ENCODE measurements at places on chromosomes 13 and 19. TPM values are rescaled to one million over a fixed set of nuclear protein-coding genes. Genes with fewer than 3 reads are reported as not detected.

- no peak for DNase-seq
These were observed 4.7 kb downstream of the MAB21L1 start for GRCh38 chr13:35471706-35472322.

GRCh38 chr13:38002606-38003005 is 133.0 kb upstream of the TRPC4 start:
- DNase-seq = no peak

- no peak for DNase-seq
These were observed 5.7 kb upstream of the PEX11G start for GRCh38 chr19:7494416-7495098.

GRCh38 chr13:22828081-22828480 is 352.7 kb upstream of the SGCG start:
- DNase-seq = peak; percentile 96

DNA sequence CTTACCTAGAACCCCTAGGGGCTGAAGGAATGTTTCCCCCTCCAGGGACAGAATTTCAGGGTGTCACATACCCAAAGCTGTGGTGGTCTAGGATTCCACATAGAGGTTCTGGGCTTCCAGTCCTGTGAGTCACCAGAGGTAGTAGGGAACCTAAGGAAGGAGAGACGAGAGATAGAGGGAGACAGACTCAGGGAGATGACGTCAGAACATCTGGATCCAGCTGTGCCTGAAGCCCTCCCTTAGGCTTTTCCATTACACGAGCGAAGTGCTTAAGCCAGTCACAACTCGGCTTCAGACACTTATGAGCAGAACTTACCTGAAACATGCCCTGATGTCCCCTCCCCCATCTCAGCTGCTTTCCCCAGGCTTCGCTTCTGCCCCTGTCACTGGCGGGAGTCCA is 11.8 kb upstream of the SELENOW start:
- no peak for DNase-seq

DNA sequence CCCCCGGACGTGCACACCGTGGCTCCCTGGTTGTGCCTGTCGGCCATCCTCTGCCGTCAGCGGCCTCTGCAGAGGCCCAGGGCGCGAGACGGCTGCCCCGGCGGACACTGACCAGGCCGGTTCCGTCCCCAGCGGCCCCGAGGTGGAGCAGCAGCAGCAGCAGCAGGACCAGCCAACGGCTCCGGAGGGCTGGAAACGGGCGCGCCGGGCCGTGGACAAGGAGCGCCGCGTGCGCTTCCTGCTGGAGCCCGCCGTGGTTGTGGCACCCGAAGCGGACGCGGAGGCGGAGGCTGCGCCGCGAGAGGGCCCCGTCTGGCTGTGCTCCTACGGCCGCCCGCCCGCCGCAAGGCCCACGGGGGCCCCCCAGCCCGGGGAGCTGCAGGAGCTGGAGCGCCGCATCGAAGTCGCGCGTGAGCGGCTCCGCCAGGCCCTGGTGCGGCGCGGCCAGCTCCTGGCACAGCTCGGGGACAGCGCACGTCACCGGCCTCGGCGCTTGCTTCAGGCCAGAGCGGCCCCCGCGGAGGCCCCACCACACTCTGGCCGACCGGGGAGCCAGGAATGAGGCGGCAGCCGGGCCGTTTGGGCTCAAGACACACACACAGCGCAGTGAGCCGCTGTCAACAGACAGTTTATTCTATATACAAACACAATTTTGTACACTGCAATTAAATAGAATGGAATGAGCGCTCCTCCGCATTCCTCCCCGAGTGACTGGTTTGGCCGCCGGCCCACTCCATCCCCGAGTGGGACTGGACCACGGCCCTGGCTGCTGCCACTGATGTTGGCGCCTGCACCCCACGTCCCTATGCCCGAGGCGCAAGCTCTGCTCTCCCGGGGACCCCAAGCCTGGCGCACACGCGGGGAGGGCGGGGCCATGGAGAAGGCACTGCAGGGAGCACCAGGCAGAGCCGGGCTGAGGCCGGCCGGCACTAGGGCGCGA is 9.1 kb downstream of the GRIN3B start:
- no peak for DNase-seq

DNA sequence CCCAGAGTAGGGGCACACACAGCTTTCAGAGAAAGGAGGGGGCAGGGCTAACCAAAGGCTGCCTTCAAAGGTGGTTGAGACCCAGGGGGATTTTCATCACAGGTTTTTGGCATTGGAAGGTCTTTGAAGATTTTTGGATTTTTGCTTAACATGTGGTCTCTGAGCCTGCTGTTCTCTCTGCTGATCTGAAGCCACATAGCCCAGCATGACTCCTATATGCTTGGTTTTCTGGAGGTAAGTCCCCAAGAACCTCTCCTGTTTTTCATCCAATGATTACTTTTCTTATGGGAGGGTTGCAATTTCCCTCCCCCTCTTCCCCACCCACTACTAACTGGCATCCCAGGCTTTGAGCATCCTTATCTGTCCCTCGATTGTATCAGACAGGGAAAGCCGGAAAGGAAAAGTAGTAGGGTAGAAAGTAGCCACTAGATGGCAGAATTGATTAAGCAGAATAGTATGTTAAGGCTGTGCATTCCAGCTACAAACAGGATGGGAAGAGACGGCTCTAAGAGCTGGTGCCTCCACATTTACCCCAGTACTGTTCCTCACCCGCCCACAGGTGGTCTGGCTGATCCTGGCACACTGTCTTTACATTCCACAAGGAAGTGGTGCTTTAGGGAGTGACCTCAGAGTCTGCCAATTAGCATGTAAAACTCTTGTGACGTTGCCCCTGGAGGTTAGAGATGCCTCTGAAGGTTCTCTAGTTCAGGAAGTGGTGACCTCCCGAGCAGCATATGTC is 218.9 kb upstream of the EDNRB start:
- DNase-seq = peak; percentile 29

- DNase-seq = no peak
These were observed 85.3 kb upstream of the FNDC3A start for GRCh38 chr13:48890391-48890790.

DNA sequence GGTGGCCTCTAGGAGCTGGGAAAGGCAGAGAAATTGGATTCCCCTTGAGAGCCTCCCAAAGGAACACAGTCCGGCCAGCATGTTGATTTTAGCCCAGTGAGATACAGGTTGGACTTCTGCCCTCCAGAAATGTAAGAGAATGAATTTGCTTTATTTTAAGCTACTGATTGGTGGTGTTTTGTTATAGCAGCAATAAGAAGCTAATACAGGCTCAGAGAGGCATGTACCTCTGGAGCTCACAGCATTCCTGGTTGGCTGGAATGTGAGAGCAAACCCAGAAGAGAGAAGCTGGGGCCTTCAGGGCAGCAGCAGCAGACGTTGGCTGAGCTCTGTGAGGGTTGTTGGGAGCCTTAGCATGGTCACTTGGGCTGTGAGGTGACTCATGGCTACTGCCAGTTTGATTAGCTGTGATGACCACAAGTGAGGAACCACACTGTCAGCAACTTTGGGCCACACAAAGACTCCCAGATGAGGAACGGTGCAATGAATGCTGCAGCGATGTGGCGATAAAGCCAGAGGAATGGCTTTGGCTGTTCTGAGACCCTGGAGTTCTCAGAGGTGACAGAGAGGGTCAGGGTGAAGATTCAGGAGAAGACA is 80.1 kb downstream of the CYSLTR2 start:
- no peak for DNase-seq

DNA sequence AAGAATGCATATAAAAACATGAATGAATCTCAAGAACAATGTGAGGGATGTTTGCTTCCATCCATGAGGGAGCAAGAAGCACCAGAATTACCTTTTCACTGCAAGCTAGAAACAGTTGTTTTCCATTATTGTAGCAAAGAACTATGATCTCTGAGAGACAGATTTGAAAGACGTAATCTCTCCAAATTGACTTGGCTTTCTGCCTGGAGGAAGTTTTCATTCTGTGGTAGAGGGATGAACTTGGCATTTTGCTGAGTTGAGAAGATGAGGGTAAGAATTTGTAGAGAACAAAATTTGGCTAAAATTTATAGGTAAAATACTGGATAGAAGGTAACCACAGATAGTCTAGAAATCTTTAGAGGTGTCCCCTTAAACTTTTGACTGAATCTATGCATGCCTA is 496.8 kb downstream of the TDRD3 start:
- no peak for DNase-seq

GRCh38 chr13:42638886-42639285 is 64.9 kb downstream of the TNFSF11 start:
- DNase-seq = no peak

- DNase-seq = no peak
These were observed 67.7 kb downstream of the ALOX5AP start for GRCh38 chr13:30802953-30803478.

Gene ZNF793
- 1.7 TPM for total RNA-seq

Gene RASGRP4
- not detected for total RNA-seq

Gene CGB8
- 1.2 TPM for total RNA-seq

Gene RPS5
- total RNA-seq = 1,628 TPM

Gene DDX39A
- 255 TPM for total RNA-seq

Gene ZNF468
- 22.1 TPM for total RNA-seq

Gene GSX1
- not detected for total RNA-seq
